SW 1271 (cell line): ENCODE measurements at places on chromosomes 13 and 19.

DNA sequence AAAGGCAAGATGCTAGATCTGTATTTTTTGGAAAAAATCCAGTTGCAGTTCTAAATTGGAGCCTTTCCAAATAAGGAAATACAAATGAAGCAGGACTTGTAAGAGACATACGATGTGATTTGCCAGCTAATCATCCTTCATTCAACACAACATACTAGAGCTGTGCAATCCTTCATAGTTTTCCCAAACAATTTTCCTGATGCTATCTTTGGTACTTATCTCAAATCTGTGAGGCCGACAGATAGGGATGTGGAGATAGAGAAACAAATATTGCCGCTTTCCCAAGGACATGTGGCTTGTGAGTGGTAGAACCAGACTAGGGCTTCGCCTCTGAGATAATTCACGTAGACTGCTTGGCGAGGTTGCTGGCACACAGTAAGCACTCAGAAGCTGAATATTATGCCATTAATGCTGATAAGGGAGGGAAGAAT, 176.6 kb downstream of the LMO7 start:
- no peak for DNase-seq

DNA sequence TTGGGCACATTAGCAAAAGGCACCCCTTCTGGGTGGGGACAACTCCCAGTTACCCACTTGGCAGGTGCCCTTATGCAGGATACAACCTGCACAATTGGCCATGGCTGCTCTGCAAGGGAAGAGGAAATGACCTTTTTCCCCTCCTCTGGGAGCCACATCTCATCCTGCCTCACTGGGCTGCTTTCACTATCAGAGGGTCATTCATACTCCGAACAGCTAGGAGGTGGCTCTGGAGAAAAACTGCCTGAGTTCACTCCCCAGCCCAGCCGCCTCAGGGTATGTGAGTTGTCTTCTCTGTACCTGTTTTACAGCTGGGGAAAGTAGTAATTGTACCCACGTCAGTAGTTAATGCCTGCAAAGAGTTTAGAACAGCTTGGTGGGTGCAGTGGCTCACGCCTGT, 7.1 kb upstream of the ACTN4 start:
- DNase-seq, result no peak

- no peak for DNase-seq
These were observed 183.6 kb upstream of the EDNRB start for GRCh38 chr13:78102121-78102677.

GRCh38 chr13:43294412-43294811, 271.0 kb downstream of the DNAJC15 start:
- no peak for DNase-seq

DNA sequence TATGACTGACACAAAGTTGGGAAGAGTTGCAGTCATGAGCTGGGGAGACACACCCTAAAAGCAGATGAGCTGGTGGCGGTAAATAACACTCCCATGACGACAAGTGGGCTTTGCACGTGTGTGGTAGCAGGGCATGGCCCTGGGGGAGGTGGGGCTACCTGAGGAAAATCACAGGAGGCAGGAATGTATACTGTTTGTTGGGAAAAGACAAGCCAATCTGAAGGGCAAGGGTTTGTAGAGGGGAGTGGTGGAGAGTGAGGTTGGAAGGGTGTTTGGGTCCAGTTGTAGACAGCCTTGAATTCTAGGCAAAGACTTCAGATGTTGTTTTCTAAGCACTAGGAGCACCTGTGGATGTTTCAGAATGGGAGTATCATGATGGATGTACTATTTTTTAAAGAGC, 151.6 kb downstream of the TM9SF2 start:
- DNase-seq, result no peak

GRCh38 chr13:99211421-99212035, 10.9 kb downstream of the UBAC2 start:
- DNase-seq, result no peak

- DNase-seq, result no peak
These were observed 1.2 kb upstream of the FBXL3 start for GRCh38 chr13:77028202-77028601.

DNA sequence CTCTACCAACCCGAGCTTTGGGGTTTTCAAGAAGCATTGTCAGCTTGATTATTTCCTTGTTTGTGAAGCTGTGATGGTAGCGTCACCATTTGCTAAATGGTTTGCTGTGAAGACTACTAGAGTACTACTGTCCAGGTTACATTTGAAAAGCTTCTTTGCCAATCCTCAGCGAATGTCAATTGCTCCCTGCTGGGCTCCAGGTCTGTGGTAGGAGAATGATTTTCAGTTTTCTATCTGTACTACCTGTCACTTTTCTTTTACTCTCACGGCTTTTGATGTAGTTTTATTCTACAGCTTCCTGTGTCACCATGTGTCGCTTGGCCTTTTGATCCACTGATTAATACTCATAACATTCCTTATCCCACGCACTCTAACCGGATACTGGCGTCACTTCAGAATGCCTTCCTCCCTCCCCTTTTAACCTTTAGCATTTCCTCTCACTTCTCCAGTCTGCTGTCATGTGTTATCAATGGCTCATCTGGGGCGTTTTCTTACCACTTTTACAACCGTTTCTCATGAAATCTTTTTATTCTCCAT, 7.5 kb upstream of the GPR183 start:
- DNase-seq, result no peak

GRCh38 chr13:72875233-72875632, 93.3 kb downstream of the PIBF1 start:
- no peak for DNase-seq

GRCh38 chr13:114065926-114066774, 66.3 kb downstream of the RASA3 start:
- DNase-seq, result no peak

GRCh38 chr13:32302461-32302860, 12.7 kb downstream of the ZAR1L start:
- no peak for DNase-seq

DNA sequence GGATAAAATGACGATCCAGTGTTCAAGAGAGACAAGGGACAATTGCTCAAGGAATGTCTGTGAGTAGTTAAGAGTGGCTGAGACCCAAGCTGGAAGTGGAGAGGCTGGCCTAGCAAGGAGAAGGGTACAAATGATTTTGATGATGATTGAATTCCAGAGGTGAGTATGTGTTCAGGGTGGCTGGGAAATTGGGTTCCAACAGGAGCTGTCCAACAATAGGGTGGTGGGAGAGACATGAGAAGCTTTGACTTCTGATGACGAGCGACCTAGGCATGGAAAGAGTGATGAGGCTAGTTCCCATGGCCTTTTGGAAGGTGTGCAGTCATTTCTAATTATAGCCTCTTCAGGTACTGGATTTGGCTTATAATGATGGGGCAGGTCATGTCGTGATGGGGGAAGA, 29.1 kb upstream of the DCLK1 start:
- DNase-seq, result no peak

- DNase-seq, result no peak
These were observed 108.6 kb downstream of the COL4A2 start for GRCh38 chr13:110415669-110416068.

- no peak for DNase-seq
These were observed 122.3 kb downstream of the RFC3 start for GRCh38 chr13:33940256-33940655.

GRCh38 chr13:43472339-43472738, 314.4 kb downstream of the ENOX1 start:
- no peak for DNase-seq

DNA sequence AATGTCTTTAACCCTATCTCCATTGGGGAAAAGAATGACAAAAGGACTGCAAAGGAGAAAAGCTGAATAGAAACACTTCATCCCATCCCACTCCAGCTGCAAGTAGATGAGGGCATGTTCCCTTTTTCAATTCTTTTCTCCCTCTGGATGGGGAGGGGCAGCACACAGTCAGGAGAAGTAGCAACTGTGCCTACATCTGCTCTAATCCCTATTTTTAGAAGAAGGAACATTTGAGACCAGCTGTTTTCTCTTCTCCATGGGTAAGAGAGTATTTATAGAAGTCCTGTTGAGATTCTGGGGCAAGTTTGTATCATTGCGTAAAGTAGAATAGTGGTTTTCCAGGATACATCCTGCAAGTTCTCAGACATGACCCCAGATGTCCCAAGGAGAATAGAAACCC, 9.3 kb upstream of the GTF3A start:
- no peak for DNase-seq

DNA sequence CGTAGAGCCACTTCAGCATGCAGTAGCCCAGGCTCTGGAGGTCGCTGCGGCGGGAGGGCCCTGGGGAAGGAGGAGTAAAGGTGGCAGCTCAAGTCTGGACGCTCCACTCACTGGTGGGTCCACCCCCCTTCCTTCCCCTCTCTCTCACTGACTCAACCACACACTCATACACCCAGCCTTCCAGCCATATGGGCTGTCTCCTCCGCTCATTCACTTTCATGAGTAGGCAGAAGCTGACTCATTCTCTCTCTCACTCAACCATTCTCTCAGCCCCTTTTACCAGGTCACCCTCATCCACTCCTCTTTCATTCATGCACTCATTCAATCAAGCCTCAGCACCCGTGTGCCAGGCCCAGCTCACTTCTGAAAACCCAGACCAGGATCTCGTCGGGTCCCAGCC, 27.5 kb upstream of the SIGLEC11 start:
- DNase-seq, result no peak

DNA sequence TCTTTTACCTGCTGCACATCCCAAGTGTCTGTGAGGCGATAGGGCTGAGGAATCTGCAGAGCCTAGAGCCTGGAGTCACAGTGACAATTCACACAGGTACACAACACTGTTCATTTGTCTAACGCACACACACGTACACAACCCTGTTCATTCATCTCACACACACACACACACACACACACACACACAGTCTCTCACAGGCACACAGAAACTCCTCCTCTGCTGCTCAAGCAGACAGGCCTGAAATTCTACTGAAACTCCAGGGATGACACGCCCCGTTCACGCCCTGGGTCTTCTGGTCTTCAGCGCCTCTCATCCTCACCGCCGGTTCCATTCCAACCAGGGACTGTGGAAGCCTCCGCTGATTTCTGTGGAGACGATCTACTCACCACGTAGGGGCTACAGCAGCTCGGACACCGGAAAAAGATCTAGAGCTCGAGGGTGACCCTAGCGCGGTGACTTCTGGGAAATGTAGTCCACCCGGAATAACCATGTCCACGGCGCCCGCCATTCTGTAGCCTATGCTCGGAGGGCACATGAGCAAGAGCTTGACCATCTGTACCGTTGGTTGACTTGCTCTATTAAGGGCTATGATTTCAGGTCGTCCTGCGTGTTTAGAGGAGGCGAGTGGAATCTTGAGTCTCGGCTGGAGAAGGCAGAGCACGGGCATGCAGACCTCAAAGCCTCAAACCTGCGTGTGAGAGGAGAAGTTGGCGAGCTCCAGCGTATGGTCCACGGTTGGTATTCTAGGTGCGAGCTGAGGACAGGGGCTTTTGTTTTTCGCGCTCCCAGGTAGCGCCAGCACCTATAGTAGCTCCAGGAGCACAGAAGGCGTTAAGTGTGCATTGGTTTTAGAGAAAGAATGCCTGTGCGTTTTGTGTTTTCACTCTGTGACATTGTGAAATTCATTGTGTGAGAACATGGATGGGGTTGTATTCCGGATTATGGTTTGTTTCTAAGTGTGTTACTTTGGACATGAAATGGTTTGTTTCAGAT, 33.4 kb downstream of the ZNF45 start:
- peak; percentile 53 for DNase-seq

GRCh38 chr13:77896536-77896935, 22.1 kb downstream of the EDNRB start:
- DNase-seq, result no peak

DNA sequence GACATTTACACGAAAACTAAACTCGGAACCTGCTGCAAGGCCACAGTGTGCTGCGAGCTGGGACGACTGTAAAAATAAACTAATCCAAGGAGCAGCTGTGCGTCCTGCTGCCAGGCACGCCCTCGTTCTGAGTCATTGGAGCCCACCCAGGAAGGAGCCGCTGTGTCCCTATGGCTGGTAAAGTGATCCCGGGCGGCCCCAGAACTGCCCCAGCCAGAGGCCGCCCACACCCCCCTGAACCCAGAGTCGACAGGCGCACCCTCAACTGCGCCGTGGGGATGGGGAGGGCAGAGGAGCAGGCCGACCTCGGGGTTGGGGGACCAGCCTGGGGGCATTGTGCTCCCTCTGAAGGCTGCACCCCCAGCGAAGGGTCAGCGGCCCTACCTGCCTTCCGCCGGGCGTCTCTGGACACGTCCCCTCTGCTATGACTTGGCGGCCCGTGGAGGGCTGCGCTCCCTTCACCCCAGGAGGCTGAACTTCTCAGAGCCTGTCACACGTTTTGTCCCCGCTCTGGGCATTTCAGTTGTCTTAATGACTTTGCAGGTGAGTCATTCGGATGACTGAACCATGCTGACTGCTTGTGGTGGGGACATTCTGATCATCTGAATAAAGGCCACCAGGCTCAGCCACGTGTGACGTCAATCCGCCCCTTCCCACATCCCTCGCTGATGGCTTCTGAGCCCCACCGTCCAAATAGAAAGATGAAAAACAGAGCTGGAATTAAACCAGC, 42.7 kb downstream of the ADPRHL1 start:
- DNase-seq, result peak; percentile 5

DNA sequence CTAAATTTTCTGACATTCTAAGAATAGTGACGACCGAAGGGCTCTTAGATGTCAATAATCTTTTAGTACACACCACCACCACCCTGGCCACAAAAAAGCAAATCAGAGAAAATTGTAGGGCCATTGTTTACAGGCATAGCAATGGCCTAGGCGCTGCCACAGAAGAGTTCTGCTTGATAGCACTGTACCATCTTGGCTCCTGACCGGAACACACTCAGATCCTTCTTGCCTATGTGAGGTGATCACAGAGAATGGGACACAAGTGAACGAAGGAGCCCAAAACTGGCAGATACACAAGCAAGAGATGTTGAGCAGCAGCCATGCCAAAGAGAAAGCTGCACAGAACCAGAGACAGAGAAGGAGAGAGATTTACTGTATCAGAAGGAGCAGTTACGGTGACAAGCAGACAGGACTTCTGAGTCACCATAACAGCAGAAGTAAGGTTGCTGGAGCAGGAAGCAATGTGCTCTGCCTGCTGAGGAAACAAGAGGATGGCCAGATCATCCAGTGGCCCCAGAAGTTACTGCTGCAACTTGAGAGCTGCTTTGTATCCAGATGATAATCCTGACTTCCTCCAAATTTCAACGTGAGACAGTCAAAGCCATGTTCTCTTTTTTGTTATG, 105.2 kb downstream of the SLITRK6 start:
- no peak for DNase-seq

- DNase-seq, result no peak
These were observed 143.4 kb downstream of the DLEU7 start for GRCh38 chr13:50699874-50700663.

DNA sequence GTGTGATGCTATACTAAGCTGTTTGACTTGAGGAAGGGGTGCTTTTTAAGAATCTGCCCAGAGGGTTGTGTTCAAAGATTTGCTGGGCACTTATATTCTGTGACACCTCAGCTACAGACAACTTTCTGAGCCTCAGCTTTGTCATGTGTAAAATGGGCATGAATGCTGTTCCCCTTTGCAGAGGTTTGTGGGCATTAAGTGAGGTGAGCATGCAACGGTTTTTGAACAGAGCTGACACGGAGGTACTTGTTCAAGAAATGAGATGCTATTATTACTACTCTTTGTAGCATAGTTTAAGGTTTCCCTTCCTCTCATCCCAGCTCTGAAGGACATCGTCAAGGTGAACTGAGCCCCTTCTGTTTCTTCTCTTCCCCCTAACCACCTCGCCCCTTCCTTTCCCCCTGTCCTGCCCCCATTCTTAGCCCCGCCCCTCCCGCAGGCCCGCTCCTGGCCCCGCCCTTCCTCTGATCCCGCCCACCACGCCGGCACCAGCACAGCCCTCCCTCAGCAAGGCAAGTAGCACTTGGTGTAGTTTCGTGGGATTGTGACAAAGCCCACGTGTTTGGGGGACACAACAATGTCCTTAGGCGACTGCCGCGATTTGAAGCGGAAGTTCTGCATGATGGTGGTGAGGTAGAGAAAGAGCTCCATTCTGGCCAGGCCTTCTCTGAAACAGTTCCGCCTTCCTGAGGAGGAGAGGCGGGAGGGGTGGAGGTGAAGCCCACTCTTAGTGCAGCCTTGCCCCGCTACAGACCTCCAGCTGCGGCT, 26.1 kb upstream of the CYP2A7 start:
- no peak for DNase-seq
